ENCODE measurements at places on chromosomes 11 and 22.
A peak's percentile ranks its signal among the peaks of the same experiment; 100 is the strongest.

DNA sequence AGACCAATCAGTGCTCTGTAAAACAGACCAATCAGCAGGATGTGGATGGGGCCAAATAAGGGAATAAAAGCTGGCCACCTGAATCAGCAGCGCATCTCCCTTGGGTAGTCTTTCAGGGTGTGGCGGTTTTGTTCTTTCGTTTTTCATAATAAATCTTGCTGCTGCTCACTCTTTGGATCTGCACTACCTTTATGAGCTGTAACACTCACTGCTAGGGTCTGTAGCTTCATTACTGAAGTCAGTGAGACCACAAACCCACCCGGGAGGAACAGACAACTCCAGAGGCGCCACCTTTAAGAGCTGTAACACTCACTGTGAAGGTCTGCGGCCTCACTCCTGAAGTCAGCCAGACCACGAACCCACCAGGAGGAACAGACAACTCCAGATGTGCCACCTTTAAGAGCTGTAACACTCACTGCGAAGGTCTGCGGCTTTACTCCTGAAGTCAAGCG lies 175.5 kb upstream of the PDGFD start:
- no peak for DNase-seq

DNA sequence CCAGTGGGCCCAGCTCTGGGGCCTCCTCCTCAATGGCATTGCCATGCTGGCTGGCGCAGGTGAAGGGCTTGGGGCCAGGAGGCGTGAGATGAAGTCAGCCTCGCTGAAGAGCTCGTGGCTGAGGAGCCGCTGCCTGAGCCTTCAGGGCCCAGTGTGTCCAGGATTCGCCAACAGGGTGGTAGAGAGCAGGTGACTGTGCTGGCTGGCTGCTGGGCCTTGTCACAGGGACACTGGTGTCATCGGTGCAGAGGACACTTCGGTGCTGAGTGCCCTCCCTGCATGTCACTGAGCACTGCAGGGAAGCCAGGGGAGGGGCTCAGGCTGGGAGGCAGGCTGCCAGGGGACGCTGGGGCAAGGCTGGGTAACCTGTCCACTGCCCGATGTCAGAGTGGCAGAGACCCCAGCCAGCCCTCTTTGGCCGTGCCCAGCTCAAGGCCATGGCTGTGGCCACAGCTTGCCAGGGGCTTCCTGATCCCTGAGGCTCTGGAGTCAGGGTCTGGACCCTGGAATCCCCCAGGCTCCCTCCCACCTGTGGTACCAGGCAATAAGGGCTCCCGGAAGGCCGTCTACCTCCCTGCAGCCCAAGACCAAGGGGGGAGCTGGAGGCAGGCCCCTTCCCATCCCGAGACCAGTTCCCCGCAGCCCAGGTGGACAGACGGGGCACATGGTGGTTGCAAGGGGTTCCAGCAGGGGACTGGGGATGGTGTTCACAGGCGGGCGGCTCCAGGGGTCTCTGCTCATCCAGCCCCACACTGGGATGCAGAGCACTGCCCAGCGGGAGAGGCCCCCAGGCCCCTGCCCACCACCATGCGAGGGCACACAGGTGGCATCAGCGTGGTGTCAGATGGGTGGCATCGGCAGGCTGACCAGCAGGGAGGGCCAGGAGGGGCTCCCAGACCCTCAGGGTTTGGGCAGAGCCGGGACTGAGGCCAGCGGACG lies 63.9 kb downstream of the ARFGAP3 start:
- no peak for DNase-seq

DNA sequence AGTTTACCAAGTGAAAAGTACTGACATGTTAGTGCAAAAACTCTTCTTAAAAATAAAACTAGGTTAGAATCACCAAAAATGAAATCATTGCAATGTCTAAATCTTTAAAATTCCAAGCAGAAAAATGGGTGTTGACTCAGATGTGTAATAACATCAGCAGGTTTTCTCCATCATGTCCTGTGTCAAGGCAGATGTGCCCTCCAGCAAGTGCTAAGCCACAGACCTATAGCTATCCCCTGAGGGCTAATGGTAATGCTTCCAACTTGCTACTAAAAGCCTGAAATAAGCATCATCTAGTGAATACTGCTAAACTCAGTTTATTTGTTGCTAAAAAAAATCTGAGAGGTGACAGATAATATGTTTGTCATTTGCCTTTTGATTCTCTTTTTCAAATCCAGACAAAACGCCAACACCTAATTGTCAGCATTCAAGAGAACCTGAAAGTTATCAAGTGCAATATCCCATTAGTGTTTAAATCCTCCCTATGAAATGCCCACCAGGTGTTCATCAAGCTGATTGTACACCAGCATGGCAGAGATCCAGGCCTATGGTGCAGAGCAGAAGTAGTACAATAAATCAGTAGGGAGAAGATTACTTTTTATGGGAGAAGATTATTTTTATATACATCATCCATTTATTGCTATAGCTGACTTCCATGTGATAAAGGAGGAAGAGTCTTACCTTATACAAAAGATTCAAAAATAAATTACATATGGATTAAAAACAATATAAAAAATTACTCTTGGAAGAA lies 55.1 kb upstream of the SYT9 start:
- no peak for DNase-seq

DNA sequence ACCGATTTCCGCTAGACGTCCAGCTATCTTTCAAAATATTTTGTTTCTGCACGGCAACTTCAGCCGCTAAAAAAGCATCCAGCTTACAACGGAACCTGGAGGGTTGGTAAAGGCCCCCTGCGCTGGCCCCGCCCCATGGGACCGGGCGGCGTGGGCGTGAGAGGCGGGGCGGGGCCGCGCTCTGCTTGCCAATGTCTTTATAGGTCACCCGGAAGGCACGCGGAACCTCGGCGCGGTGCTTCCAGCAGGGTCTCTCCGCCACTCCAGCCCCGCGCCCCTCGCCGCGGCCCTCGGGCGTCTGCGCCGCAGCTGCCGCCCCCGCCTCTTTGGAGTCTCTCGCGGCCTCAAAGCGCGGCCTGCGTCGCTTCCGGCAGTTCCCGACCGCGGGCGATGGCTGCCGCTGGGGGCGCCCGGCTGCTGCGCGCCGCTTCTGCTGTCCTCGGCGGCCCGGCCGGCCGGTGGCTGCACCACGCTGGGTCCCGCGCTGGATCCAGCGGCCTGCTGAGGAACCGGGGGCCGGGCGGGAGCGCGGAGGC lies at the start of gene FDX1:
FDX1 (plus strand) TSS at position 218 of the 536 bp plus-strand sequence; CDS start at position 391, 173 bp downstream.
- DNase-seq: peak; percentile 84

DNA sequence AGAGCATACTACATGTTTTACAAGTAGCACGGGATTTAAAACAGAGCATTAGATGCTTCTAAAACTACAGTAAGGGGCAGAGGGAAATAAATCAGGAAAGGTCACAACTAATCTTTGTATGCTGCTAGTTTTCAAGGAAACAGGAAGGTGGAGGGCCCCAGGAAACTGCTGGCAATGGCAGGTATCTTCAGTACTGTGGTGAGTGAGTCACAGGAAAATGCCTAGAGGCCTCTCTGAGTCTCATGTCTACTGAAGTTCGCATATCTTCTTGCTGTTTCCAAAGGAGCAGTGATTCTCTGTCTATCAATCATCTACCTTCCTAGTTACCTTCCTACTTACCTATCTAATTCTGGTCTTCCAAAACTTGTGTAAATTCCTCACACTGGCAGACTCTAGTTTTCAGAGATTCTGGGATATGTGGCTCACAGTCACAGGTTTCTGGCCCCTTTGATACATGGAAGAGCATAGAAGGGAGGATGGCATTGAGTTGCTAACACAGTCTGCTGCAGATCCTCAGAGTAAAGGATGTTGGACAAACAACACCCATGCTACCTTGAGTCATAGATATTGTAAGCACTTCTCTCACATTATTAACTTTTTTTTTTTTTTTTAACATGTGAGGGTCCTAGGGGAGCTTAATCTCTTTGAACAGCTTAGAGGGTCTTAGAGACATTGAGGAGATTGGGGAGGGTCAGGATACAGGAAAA lies 58.8 kb upstream of the SYN3 start:
- DNase-seq: no peak

- DNase-seq: peak; percentile 95
Observed at GRCh38 chr22:38700789-38701628, at the start of gene JOSD1. TSS of gene JOSD1 (minus strand) at chr22:38700943. CDS start at chr22:38699987, 956 bp downstream.

DNA sequence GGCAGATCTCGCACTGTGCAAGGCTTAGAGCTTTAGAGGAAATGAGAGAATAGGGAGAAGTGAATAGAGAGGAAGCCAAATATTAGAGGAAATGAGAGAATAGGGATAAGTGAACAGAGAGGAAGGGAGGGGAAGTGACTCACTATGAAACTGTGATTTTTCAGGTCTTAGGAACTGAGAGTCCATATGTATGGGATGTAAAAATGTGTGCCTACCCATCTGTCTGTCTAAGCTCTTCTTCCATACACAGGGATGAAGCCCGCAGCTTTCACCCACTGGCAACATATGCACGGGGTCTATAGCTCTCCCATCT lies 6.4 kb upstream of the CCDC86 start:
- DNase-seq: no peak
